Glutamatergic neuron (in vitro differentiated cells): ENCODE measurements at places on chromosomes 6 and 20.

DNA sequence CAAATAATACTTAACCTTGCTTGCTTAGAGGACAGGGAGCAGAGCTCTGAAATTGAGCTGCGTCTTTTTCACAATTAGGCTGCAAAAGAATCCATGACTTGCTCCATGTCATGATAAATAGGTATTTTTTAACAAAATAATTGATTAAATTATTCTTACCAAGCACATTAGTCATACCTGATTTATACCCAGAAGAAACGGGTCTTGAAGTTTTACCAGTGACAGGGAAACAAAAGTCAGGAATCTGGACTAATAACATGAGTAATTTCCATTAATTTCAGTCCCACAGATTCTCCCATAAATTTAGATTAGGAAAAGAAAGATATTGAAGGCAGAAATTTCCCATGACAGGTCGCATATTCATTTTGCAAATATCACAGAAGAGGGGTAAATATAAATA is 85.0 kb upstream of the BMP5 start:
- DNase-seq, result no peak

DNA sequence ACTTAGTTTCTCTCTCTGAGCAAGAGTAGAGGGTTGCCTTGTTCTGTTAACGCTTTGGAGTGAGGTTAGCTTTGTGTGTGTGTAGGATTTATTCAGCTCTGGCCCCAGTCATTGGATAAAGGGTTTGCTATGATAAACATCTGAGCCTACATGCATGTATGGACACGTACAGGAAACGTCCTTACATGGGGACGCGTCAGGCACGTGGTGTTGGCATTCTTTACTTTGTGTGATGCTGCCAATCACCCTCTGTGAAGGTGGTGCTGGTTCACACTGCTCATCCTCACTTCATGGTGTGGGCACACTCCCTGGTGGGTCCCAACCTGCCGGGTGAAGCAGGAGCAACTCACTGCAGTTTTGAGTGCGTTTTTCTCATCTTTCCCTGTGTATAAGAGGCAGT is 53.4 kb upstream of the CD93 start:
- DNase-seq, result no peak

- DNase-seq, result no peak
Observed at GRCh38 chr6:44739181-44739580, 351.7 kb downstream of the CDC5L start.

DNA sequence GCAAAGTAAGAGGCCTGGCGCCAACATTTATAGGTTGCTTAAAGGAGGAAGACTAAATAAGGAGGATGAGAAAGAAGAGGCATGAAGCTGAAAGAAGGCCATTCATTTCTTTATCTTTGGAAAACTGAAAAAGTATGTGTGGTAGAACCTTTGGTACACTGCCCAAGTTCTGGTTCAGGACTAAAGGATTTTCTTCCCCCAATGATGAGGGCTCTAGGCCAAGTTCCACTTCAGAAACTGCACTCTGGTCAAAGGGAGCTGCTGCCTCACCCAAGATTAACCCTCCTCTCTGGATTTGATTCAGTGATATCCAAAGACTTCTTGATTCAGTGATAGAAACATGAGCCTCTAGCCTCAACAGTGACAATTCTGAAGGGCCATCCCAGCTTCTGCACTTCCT is 5.0 kb upstream of the KPNA5 start:
- no peak for DNase-seq

- DNase-seq, result no peak
Observed at GRCh38 chr6:14476793-14477531, 359.4 kb downstream of the CD83 start.

- DNase-seq, result no peak
Observed at GRCh38 chr20:19218411-19218810, 6.0 kb downstream of the SLC24A3 start.

- DNase-seq, result no peak
Observed at GRCh38 chr6:167441715-167442206, 116.9 kb downstream of the TTLL2 start.

GRCh38 chr6:144488590-144488989 is 203.5 kb downstream of the UTRN start:
- no peak for DNase-seq

DNA sequence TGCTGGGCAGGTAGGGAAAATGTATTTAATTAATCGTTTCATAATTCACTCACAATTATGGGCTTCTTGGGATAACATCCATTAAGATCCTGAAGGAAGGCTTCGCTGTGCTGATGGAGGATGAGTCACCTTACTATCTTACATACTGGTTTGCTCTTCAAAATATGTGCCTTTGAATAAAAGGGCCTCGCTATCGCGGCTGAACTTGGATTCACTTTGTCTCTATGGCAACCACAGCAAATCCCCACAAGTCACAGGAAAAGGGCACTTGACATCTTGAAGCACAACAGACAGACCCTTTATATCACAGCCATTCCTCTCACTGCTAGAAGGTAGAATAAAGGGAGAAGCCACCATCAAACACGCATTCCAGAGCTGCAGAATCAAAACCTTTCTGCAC is 141.3 kb upstream of the MYLIP start:
- no peak for DNase-seq

GRCh38 chr6:6331393-6331792 is 10.9 kb upstream of the F13A1 start:
- no peak for DNase-seq

GRCh38 chr20:38129248-38129865 is 35.7 kb downstream of the TGM2 start:
- DNase-seq, result no peak

- DNase-seq, result no peak
Observed at GRCh38 chr6:116536216-116536621, 9.3 kb downstream of the TRAPPC3L start.

DNA sequence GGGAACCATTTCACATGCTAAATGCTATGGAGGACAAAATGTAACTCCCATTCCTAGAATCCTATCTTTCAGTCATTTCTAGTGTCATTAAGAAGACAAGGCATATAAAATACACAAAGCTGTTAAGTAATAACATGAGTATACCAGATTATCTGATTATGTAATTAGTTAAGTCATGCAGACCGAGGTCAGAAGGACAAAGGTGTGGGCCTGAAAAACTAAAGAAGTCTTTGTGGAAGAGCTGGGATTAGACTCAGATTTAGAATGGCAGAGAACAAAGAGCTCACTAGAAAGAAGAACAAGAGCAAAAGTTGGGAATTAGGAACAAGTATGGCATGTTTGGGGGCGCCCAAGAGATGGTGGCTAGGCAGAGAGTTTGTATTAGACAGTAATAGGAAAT is 37.0 kb downstream of the EFHC1 start:
- DNase-seq, result no peak

DNA sequence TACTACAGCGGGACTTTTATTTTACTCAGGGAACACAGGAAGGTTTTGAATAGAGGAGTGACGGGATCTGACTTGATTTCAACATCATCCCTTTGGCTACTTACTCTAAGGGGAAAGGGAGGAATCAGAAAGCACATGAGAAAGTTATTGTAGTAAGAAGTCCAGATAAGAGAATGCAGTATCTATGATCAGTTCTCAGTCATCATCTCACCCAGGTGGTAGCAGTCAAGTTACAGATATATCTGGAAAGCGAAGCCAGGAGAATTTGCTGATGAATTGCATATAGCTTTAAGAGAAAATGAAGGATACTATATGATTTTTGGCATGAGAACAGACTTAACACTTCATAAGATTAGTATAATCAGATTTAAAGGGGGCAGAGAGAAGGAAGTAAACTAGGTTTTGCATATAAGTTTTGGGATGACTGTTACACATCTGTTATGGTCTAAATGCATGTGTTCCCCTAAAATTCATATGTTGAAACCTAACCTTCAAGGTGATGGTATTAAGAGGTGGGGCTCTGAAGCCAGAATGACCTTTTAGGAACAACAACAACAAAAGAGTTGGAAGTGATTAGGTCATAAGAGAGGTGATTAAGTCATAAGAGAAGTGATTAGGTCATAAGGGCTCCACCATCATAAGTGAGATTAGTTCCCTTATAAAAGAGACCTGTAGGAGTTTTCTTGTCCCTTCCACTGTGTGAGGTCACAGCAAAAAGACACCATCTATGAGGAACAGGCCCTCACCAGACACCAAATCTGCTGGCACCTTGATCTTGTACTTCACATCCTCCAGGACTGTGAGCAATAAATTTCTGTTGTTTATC is 6.7 kb downstream of the RAD21L1 start:
- no peak for DNase-seq

- no peak for DNase-seq
Observed at GRCh38 chr6:3327403-3327802, 68.7 kb downstream of the PSMG4 start.

- no peak for DNase-seq
Observed at GRCh38 chr6:157845493-157846259, 22.6 kb downstream of the SNX9 start.

DNA sequence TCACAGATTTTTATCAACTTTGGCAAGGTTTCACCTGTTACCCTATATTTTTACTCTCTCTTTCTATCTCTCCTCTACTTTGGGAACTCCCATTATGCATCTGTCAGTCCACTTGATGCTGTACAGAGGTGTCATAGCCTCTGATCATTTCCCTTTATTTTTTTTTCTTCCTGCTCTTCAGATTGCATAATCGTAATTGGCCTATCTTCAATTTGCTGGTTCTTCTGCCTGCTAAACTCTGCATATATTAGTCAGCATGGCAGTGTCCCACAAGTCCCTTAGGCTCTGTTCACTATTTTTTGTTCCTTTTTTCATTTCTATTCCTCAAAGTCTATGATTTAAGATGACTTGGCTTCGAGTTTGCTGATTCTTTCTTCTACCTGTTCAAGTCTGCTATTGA is 44.7 kb upstream of the MICB start:
- DNase-seq, result no peak

GRCh38 chr20:9027626-9028025 is 41.3 kb upstream of the PLCB4 start:
- DNase-seq, result no peak

DNA sequence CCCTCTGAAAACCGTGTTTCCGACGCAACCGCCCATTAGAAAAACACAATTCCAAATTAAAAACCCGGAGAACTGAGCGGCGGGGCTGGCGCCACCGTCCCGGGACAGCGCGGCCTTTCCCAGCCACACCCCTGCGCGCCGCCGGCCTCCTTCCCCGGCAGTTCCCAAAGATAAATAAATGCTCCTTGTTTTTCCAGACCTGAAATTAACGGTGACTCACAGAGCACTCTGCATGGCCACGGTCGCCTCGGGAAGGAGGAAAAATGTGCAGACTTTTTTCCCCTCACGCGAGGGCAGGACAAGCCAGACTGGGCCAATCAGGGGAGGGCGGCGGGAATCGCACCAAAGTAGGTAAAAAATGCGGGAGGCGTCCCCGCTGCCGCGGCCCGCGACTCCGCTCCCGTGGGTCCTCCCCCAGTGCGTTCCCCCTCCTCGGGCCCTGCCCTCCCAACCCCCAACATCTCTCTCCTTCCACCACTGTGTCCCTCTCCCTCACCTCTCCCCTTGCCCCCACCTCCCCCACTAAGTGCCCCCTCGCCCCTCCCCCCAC is 828 bp upstream of the DSTN start:
- peak; percentile 55 for DNase-seq

- DNase-seq, result peak; percentile 42
Observed at GRCh38 chr20:59939052-59939878, 840 bp downstream of the PPP1R3D start.

DNA sequence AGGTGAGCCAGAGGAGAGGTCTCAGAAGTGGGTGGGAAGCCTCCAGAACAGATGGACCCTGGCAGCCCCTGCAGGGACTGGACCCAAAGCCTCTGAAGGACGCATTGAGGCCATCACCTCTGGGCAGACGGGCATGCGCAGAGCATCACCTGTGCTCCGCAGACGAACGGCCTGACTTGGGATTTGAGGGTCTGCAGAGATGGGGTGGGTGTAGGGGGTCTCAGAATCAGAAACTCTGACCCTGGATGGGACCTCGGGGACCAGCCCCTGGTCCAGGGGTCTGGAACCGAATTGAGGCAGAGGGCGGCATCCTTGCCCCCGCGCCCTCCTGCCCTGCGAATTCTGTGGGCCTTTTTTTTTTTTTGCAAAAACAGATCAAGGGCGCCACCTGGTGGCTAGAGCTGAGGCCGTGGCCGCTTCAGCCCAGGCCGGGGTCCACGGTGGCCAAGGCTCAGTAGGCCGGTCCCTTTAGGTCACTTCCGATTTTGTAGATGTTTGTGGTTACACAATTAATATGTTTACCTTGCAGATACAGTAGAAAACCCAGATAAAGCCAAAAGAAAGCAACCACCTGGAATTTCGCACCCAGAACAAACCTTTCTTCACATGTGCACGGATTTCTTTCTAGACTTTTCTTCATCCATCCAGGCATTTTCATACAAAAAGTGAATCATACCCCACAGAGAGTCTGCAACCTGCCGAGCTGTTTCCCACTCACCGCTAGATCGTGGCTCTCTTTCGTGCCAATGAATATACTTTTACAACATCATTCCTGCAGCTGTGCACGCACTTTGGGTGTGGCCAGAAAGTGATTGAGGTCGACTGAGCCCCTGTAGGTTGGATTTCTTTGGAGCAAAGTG is 25.9 kb downstream of the ZBP1 start:
- peak; percentile 80 for DNase-seq

- DNase-seq, result no peak
Observed at GRCh38 chr20:47638851-47639250, 137.2 kb downstream of the NCOA3 start.

GRCh38 chr6:3413592-3413991 is 43.3 kb downstream of the SLC22A23 start:
- no peak for DNase-seq

- DNase-seq, result no peak
Observed at GRCh38 chr6:161366301-161366923, 92.6 kb upstream of the AGPAT4 start.

DNA sequence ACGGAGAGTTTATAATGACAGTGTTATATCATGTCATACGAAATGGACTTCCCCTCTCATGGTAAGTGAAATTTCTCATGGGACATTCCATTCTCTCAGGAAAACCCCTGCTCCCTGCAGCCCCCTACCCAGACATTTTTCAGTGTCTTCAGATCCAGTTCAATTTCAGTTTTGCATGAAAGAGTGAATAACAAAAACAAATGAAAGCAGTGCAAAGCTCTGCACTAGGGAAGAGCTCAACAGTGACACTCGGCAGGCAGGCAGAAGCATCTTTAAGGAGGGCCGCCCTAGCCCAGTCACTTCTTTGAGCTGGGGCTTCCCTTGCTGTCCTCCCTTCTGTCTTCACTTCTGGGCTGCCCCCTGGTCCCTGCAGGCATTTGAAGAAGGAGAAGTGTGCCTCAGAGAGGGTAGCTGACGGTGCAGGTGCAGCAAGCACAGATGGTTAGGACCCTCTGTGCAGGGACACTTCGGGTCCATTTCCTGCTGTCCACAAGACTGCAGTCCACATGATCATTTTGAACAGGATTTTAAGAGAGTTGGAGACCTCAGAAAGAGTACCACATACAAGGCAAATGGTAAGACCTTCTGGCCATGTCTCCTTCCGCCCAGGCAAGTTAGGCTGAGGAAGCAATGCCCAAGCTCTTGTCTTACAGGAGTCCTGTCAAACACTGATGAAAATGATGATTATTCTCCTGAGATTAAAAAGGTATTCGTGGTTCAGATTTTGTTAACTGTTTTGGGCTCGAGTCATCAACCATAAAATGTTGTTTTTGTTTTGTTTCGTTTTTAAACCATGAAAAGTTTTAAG is 5.4 kb upstream of the DUSP22 start:
- DNase-seq, result no peak

- DNase-seq, result no peak
Observed at GRCh38 chr6:74415056-74415455, 719.1 kb downstream of the CD109 start.
